ENCODE measurements at places on chromosomes 4 and X.

GRCh38 chr4:151568966-151569365 is 160.0 kb downstream of the FHIP1A start:
- DNase-seq, result no peak

DNA sequence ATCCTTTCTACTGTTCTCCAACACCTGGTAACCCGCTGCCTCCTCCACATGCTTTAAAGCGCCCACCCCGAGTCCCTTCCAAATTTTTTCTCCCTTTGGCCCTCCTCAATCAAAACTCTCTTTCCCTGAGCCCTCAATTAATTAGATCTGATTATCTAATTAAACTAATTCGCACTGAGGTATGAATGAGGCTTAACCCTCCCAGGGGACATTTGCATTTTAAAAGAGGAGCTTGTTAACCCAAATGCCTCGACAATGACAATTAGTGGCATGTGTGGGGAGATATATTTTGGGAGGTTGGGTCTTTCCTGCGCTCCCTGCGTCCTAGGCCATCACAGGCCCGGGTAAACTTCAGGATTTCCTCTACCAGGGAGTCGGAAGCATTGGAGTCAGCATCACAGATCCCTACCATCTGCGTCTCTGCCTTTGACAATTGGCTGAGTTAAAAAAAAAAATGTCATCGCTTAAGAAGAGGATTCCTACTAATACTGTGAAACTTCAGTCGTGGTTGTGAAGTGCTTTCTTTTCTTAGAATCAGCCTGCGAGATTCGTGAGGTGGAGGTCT is 50.6 kb downstream of the TENM3 start:
- no peak for DNase-seq

DNA sequence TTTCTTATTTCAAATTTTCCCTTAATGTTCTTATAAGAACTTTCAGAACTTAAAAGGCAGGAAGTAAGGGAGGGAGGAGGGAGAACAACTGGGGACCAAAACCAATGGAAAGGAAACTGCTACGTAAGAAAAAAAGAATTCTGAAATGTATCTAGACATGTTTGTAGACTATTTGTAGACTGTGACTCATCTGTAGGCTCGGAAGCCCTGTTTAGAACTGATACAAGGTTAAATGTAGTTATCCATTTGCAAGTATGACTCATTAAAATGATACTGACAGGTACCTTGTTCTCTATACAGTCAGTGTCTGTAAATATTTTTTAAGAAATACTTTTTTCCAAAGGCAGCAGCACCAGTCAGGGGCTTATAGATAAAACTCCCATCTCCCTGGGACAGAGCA is 202.0 kb downstream of the DHX15 start:
- DNase-seq, result no peak

DNA sequence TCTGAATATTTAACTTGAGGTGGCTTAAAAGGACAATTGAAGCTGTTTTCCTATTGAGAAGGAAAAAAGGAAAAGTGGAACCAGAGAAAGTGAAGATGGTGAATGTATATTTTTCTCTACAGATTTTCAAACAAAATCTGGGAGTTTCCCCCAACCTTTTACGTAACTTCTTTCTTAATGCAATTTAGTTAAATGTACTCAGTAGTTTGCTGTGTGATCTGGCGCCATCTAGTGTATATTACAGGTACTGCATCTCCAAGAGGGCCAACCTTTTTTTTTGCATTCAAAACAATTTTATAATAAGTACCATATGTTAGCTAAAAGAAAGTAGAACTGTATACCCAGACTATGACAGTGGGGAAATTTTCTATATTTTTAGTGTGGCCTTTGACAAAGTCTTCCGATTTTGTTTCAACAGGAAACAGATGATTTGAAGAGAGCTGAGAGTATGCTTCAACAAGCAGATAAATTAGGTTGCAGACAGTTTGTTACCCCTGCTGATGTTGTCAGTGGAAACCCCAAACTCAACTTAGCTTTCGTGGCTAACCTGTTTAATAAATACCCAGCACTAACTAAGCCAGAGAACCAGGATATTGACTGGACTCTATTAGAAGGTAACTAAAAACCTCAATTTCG is 82.0 kb downstream of the PLS3 start:
- DNase-seq, result peak; percentile 47

GRCh38 chr4:39308611-39309010 is 57.6 kb downstream of the RFC1 start:
- DNase-seq, result no peak

- no peak for DNase-seq
Measured at GRCh38 chr4:147741190-147741788, 9.4 kb downstream of the ARHGAP10 start.

GRCh38 chr4:113382704-113383103 is 333.3 kb downstream of the ANK2 start:
- DNase-seq, result no peak

- no peak for DNase-seq
Measured at GRCh38 chr4:161428180-161428965, 735.4 kb downstream of the FSTL5 start.

DNA sequence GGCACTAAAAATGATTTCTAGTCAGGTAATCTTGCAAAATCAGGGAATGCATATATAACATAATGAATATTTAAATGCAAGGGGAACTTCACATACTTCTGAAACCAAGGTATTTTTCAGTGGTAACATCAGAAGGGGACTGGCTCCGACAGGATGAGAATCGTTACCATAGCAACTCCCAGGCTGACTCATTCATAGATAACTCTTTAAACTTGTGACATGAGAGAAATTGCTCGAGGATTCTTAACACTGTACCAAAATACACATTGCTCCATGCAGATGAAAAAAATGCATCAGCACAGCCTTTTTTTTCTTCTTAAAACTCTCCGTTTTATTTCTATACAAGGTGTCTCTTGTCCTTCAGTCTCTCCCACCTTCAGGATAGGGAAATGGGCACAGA is 114.3 kb downstream of the GABRB1 start:
- DNase-seq, result no peak

- no peak for DNase-seq
Measured at GRCh38 chr4:168659741-168660465, 163.1 kb downstream of the PALLD start.

GRCh38 chr4:169225812-169226211 is 44.9 kb downstream of the SH3RF1 start:
- DNase-seq, result peak; percentile 33

DNA sequence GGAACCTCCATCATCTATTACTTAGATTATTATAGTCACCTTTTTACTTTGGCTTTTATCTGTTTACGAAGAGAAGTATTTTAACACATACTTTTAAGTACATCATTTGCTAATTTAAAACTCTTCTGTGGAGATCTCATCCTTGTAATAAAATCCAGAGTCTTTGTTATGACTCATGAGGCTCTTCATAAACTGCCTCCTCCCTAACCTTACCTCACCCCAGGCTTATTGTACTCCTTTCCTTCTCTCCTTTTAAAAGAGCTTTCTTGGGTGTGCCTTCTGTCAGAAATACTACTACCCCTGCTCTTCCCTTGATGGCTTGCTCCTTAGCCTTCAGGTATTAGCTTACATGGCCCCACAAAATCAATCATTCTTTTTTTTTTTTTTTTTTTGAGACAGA is 6.6 kb downstream of the ARL9 start:
- DNase-seq, result no peak

DNA sequence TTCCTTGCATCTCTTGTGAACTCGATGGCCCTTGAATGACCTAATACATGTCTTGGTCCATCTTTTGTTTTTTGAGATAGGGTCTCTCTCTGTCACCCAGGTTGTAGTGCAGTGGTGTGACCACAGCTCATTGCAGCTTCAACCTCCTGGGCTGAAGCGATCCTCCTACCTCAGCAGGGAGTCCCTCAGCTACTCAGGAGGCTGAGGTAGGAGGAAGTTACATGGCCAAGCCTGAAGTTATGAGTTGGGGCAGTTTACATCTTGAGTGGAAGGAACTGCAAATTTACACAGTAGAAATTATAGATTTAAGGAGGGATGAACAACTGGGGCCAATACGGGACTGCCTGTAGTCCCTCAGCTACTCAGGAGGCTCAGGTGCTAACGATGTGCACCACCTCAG is 97.2 kb upstream of the METTL14 start:
- DNase-seq, result no peak

- peak; percentile 46 for DNase-seq
Measured at GRCh38 chr4:148415500-148415899, 26.7 kb downstream of the NR3C2 start.

- DNase-seq, result no peak
Measured at GRCh38 chr4:6269616-6270511, at the start of gene WFS1. Gene WFS1 (plus strand): TSS chr4:6269850. CDS start chr4:6277456, 7,606 bp downstream.

GRCh38 chr4:164876700-164877324 is at the start of gene APELA:
Gene APELA (plus strand): TSS chr4:164877178. CDS start chr4:164877332, 154 bp downstream.
- peak; percentile 53 for DNase-seq

GRCh38 chrX:41491267-41492004 is 44.3 kb downstream of the NYX start:
- peak; percentile 28 for DNase-seq

- DNase-seq, result no peak
Measured at GRCh38 chr4:135824759-135825296, 1623.2 kb upstream of the PABPC4L start.

DNA sequence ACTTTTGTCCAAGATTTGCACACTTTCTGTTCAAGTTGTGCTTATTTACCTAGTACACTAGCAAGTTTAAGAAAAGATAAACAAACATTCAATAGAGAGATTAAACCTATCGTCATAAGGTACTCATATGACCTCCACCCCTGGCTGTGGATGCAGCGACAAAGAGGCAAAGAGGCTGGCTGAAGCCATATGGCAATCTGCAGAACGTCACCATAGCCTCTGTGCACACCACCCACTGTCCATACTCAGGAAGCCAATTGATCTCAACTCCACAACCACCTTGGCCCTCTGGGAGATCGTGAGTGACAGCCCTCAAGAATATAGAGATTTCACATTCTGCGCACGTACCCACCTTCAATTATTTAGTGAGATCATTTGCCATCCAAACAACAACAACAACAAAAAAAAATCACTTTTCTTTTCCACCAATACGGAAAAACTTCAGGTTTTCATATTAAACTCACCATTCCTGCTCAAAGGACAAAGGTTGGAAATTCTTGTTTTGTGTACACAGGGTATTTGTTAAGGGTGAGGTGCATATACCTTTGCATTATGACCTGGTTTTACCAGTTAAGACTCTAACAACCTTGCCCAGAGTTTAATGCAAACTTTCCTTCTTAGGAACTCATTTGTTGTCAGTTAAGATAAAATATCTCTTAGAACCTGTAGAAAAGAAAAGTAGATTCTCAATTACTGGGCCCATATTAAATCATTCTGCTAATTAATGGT is 243.0 kb upstream of the FSTL5 start:
- DNase-seq, result no peak

DNA sequence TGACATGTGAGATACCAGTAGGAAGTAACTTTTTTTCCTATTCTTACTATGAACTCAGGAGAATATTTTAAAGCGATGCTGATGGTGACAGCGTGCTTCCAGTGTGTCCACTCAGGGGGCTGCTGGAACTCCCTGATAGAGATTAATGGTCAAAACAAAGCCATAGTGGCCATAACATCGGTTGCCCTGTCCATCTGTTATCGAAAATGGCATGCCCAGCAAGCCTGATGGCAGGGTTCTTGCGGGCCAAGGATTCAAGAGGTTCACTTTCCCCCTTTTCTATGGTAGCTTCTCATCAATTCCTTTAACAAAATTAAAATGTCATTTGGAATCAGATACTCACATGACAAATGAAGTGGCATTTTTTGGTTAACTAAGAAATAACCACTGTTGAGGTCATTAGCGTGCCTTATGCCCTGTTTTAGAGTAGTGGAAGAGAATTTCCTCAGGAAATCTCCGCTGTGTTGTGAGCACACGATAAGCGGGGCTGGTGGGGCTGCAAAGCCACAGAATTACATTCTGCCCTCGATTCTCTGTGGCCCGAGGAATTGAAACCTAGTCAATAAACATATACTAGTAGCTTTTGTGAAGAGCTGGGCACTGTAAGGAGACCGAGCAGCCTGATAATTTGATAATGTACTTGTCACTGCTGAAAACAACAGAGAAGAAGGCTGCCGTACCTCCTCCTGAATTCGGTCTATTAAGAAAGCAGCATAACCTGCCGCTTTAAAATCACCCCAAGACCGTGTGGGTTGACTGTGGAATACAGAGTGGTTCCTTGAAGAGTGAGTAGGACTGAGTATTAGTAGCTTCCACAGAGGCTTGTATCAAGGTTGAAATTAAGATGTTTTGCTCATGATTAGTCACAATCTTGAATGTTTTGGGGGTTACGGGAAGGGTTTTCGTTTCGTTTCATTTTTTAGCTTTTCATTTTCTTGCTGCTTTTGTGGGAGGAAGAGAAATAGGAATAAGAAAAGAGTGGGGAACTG is 46.7 kb downstream of the PTCHD1 start:
- no peak for DNase-seq

GRCh38 chr4:105471566-105472176 is 2.2 kb downstream of the PPA2 start:
- peak; percentile 75 for DNase-seq

GRCh38 chrX:30060718-30061117 is 154.6 kb upstream of the MAGEB2 start:
- DNase-seq, result peak; percentile 15

DNA sequence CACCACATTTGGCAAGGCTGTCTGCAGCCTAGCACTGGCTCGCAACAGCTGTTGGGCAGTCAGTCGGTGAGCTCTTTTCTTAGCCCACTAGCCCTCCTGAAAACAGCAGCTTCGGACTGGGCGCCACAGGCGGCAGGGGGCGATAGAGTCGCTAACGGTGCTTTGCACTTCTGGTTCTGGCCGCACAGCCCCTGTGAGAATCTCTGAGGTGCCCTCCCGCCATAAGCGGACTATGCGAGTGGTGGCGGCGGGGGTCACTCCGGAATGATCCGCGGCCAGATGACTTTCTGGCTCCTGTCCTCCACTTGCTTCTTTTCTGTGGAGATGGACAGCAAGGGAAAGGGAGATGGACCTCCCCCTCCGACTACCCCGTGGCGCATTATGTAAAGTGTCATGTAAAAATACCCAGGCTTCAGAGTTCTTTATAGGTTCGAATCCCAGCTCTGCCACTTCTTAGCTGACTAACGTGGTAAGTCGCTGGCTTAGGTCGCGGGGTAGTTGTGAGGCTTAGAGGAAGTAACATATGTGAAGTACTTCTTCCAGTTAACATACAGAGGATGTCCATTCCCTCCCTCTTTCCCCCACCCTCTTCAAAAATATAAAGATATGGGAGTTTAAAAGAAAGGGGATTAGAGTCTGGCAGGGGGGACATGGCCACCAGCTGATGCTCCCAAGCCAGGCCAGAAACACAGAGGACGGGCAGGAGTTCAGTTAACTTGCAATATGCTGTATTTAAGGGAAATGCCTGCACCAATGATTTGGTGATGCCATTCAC is 11.0 kb downstream of the ARHGAP36 start:
- DNase-seq, result peak; percentile 26

DNA sequence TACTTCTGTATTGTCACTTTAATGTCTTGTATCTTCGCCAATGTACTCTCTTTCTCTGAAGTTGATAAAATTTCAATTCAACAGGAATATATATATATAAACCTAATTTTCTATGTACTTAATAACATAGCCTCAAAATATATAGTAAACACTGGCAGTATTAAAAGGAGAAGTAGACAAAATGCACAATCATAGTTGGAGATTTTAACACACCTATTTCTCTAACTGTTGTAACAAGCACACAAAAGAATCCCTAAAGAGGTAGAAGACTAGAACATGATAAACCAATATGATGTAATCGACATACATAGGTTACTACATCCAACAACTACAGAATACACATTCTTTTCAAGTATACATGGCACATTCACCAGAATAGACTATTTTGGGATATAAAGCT is 65.5 kb downstream of the ZNF81 start:
- DNase-seq, result no peak
